ENCODE measurements at places on chromosomes 4 and X.
A peak's percentile ranks its signal among the peaks of the same experiment; 100 is the strongest.

GRCh38 chrX:20361081-20361889 lies 94.6 kb upstream of the RPS6KA3 start:
- H3K27me3 ChIP-seq: no peaks in the 10 kb centered on the region
- DNase-seq: no peak
- no peaks in the 10 kb centered on the region for H3K4me1 ChIP-seq
- H3K4me3 ChIP-seq: no peak overlapping the region

DNA sequence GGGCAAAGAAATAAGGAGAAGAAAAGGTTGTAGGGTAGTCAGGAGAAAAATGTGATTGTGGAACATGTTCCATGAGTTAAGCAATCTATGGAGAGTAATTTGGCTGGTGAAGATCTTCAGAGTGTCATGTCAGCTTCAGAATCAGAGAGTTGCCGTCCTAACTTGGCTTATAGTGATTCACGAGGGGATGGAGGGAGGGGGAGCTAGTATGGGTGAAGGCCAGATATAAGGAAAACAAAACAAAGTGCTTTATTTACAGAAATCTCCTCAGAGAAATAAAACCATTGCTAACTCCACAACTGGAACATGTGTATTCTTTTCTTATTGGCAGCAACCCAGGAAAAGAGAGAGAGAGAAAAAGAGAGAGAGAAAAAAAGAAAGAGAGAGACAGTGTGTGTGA lies 256.5 kb upstream of the NRK start:
- no peak overlapping the region for H3K27ac ChIP-seq
- H3K36me3 ChIP-seq: no peaks in the 10 kb centered on the region
- H3K27me3 ChIP-seq: no peaks in the 10 kb centered on the region
- DNase-seq: no peak
- H3K4me3 ChIP-seq: no peak overlapping the region

DNA sequence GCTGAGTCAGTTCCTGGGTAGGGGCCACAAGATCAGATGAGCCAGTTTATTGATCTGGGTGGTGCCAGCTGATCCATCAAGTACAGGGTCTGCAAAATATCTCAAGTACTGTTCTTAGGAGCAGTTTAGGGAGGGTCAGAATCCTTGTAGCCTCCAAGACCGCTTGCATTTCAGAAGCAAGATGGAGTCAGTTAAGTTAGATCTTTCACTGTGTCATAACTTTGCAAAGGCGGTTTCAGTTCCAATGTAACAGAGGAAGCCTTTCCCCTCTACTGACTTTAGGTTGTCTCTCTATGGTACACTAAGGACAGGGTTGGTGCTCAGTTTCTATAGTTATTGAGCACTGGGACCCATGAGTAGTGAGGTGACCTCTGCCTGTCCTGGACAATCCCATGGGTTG lies 127.3 kb upstream of the WDR1 start:
- no peaks in the 10 kb centered on the region for H3K27me3 ChIP-seq
- H3K4me3 ChIP-seq: no peak overlapping the region
- H3K36me3 ChIP-seq: no peaks in the 10 kb centered on the region
- no peak overlapping the region for H3K27ac ChIP-seq
- peaks cover 7% of the 10 kb centered on the region for H3K4me1 ChIP-seq
- no peak for DNase-seq

- DNase-seq: no peak
- H3K4me1 ChIP-seq: no peaks in the 10 kb centered on the region
- no peaks in the 10 kb centered on the region for H3K27me3 ChIP-seq
- no peak overlapping the region for H3K4me3 ChIP-seq
- no peaks in the 10 kb centered on the region for H3K36me3 ChIP-seq
Measured at GRCh38 chr4:41294445-41295062, 37.8 kb downstream of the UCHL1 start.

- no peaks in the 10 kb centered on the region for H3K36me3 ChIP-seq
- no peaks in the 10 kb centered on the region for H3K4me1 ChIP-seq
Measured at GRCh38 chrX:37746218-37746941, 33.5 kb upstream of the CYBB start.

DNA sequence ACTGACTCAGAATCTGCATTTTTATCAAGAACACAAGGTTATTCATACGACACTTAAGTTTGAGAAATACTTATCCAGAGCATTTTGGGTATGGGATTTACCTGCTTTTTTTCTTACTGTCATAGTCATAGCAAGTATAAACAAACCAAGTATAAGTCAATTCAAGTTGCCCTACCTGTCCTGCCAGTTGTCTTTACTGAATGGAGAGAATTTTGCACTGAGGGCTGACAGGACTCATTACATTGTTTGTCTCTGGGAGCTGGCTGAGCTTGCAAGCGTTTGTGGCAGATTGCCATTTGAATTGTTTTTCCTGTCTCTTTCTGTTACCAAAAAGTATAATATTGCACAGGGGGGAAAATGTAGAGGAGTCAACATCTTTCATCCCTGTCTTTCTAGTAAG lies 278.9 kb upstream of the MAGEC2 start:
- H3K36me3 ChIP-seq: no peaks in the 10 kb centered on the region
- no peaks in the 10 kb centered on the region for H3K4me1 ChIP-seq
- no peak for DNase-seq
- H3K27ac ChIP-seq: no peak overlapping the region

- no peaks in the 10 kb centered on the region for H3K4me1 ChIP-seq
- H3K4me3 ChIP-seq: no peak overlapping the region
- H3K27me3 ChIP-seq: no peaks in the 10 kb centered on the region
- H3K27ac ChIP-seq: no peak overlapping the region
Measured at GRCh38 chr4:172393220-172393619, 580.0 kb downstream of the GALNTL6 start.

- no peak overlapping the region for H3K27ac ChIP-seq
- no peak overlapping the region for H3K4me3 ChIP-seq
- no peak for DNase-seq
Measured at GRCh38 chr4:92170340-92170739, 133.4 kb upstream of the GRID2 start.

- H3K27ac ChIP-seq: no peak overlapping the region
- H3K4me3 ChIP-seq: no peak overlapping the region
- H3K27me3 ChIP-seq: no peaks in the 10 kb centered on the region
- H3K36me3 ChIP-seq: no peaks in the 10 kb centered on the region
- no peaks in the 10 kb centered on the region for H3K4me1 ChIP-seq
Measured at GRCh38 chr4:173013232-173013930, 155.2 kb upstream of the GALNT7 start.

DNA sequence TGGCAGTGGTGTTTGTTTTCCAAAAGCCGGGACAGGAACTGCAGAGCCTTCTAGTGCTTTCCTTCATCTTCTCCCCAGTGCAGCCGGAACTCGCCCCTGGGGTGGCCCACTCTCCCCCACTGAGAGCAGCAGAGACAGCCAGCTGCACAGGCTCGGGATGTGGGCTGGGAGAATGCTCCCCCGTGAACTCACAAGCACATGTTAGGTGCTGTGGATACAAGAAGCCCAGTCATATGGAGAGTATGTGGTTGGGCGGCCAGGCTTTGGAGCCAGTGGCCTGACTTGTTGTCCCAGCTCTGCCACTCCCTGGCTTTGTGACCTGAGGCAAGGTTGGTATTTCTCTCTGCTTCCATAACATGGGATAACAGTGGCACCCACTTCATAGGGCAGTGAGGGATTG lies 9.4 kb upstream of the KIAA0232 start:
- H3K27me3 ChIP-seq: no peaks in the 10 kb centered on the region
- H3K4me1 ChIP-seq: no peaks in the 10 kb centered on the region
- peak overlapping the region; percentile 90 for H3K27ac ChIP-seq
- no peaks in the 10 kb centered on the region for H3K36me3 ChIP-seq

DNA sequence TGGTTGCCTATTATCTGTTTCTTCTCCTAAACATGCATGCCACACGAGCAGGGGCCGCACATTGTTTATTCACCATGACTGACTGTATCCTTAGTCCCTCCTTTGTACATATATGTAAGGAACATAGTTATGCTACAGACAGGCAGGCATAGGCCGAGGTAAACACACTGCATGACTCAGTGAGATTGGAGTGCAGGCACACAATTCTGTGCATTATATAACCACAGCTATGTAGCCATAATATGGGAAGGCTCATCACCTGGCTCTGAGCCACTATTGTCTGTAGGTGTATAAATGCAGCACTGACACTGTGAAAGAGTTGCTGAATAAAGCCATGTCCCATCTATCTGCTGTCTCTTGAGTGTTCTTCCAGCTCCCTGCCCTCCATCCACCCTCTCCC lies 431.6 kb downstream of the IDS start:
- H3K36me3 ChIP-seq: no peaks in the 10 kb centered on the region
- H3K27me3 ChIP-seq: no peaks in the 10 kb centered on the region
- H3K4me1 ChIP-seq: no peaks in the 10 kb centered on the region
- no peak overlapping the region for H3K4me3 ChIP-seq

DNA sequence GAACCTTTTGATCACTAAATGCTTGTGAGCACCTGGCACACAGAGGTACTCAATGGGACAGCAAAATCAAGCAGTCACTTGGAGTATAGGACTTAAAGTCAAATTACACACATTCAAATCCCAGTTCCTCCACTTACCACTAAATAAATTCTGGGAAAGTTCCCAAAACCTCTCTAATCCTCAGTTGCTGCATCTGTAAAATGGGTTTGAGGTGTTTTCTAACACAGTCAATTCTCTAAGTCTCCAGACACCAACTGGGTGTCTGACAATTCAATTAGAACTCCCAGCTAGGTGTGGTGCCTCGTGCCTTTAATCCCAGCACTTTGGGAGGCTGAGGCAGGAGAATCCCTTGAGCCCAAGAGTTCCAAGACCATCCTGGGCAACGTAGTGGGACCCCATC lies 19.0 kb downstream of the QDPR start:
- no peaks in the 10 kb centered on the region for H3K27me3 ChIP-seq
- no peak overlapping the region for H3K27ac ChIP-seq
- H3K4me1 ChIP-seq: no peaks in the 10 kb centered on the region
- H3K4me3 ChIP-seq: no peak overlapping the region

GRCh38 chr4:81635739-81636138 lies 164.0 kb upstream of the RASGEF1B start:
- no peak overlapping the region for H3K27ac ChIP-seq
- H3K4me3 ChIP-seq: no peak overlapping the region
- H3K4me1 ChIP-seq: peaks cover 9% of the 10 kb centered on the region
- H3K36me3 ChIP-seq: no peaks in the 10 kb centered on the region

DNA sequence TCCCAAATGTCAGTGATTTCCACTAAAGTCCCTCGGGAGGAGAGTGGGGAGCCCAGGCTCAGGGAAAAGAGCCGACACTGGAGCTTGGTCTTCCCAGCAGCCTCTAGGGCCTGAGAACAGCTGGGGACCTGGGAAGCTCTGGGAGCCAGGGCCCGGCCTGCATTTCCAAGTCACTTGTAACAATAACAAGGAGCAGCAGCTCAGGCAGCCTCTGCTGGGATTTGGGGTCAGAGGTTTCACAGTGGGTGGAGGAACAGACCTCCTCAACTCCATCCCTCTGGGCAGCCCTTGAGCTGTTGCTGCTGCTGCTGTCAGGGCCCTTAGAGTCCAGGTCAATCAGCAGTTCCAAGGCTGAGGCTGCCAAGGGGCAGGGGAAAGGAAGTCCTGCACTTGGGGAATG lies 11.1 kb downstream of the STARD8 start:
- no peaks in the 10 kb centered on the region for H3K4me1 ChIP-seq
- no peak overlapping the region for H3K4me3 ChIP-seq
- DNase-seq: no peak
- H3K27me3 ChIP-seq: no peaks in the 10 kb centered on the region

DNA sequence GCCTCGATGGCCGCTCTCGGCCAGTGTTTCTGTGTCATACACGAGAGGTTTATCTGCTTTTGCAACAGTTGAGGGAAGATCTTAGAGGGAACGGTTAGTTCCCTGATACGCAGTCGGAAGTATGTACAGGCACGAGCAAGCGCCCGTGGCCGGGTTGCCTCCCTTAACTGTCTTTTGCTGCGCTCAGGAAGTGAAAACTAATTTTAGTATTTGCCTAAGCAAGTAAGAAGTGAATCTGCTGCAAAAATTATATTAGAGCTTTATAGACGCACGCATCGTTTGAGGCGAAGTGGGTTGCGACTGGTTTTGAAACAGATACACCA lies 695 bp downstream of the MTM1 start:
- DNase-seq: no peak
- peak overlapping the region; percentile 82 for H3K27ac ChIP-seq
- no peaks in the 10 kb centered on the region for H3K4me1 ChIP-seq
- H3K4me3 ChIP-seq: peak overlapping the region; percentile 68

GRCh38 chr4:108287834-108288413 lies 119.2 kb upstream of the LEF1 start:
- no peaks in the 10 kb centered on the region for H3K36me3 ChIP-seq
- DNase-seq: no peak
- no peaks in the 10 kb centered on the region for H3K4me1 ChIP-seq
- H3K27me3 ChIP-seq: no peaks in the 10 kb centered on the region

- no peaks in the 10 kb centered on the region for H3K36me3 ChIP-seq
- no peaks in the 10 kb centered on the region for H3K4me1 ChIP-seq
- peaks cover 53% of the 10 kb centered on the region for H3K27me3 ChIP-seq
- DNase-seq: no peak
- H3K27ac ChIP-seq: no peak overlapping the region
Measured at GRCh38 chr4:84483688-84484087, 15.4 kb downstream of the NKX6-1 start.

- no peak overlapping the region for H3K27ac ChIP-seq
- H3K27me3 ChIP-seq: no peaks in the 10 kb centered on the region
- no peak overlapping the region for H3K4me3 ChIP-seq
- no peaks in the 10 kb centered on the region for H3K36me3 ChIP-seq
Measured at GRCh38 chrX:44451056-44451455, 91.6 kb downstream of the FUNDC1 start.

- H3K36me3 ChIP-seq: no peaks in the 10 kb centered on the region
- no peak overlapping the region for H3K4me3 ChIP-seq
- H3K27me3 ChIP-seq: no peaks in the 10 kb centered on the region
- H3K27ac ChIP-seq: no peak overlapping the region
- no peaks in the 10 kb centered on the region for H3K4me1 ChIP-seq
Measured at GRCh38 chr4:53852343-53852742, 212.1 kb downstream of the CHIC2 start.

DNA sequence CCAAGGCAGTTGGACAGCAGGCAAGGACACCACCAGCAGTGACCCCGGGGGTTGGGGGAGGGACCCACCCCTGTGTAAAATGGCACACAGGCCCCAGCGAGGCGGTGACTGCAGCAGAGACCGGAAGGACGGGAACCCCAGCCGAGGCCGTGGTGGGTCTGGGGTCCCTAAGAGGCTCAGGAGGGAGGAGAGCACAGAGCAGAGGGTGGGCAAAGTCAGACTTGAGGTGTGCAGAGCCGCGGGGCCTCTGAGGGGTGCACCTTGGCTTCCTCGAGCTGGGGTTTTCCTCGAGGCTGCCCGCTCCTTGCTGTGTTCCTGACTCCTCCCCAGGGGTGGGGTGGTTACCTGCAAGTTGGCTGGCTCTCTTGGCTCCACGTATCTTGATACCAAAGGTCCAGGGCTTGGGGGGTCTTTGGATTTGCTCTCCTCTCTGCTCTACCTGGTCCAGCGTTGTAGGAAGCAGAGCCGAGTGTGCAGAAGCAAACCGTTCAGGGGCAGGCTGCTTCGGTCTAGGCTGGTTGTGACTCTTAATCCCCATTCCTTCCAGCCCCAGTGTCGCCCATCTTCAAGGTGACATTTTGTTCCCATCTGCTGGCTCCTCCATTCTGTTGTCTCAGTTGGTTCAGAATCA lies 37.9 kb upstream of the SORCS2 start:
- no peaks in the 10 kb centered on the region for H3K27me3 ChIP-seq
- H3K27ac ChIP-seq: no peak overlapping the region
- no peak for DNase-seq
- peaks cover 12% of the 10 kb centered on the region for H3K4me1 ChIP-seq
- H3K36me3 ChIP-seq: no peaks in the 10 kb centered on the region

GRCh38 chr4:121462660-121463261 lies 81.9 kb upstream of the QRFPR start:
- no peaks in the 10 kb centered on the region for H3K27me3 ChIP-seq
- H3K4me1 ChIP-seq: no peaks in the 10 kb centered on the region
- no peak for DNase-seq
